ENCODE measurements at places on chromosomes 4 and X.

DNA sequence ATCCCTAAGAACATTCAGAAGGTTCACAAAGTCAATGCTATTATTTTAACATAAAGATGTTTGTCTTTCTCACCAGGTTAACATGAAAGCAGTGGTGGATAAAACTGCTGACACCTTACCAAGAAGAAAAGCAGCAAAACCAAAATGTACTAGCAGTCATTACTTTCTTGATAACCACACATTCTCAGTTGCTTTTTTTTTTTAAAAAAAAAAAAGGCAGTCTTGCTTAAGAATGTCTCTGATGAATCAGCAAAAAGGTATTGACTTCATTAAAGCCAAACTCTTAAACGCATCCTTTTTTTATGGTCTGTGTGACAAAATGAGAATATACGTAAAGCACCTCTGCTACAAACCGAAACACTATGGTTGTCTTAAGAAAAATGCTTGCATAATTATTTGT, 31.9 kb downstream of the CDKL2 start:
- no peak for DNase-seq

DNA sequence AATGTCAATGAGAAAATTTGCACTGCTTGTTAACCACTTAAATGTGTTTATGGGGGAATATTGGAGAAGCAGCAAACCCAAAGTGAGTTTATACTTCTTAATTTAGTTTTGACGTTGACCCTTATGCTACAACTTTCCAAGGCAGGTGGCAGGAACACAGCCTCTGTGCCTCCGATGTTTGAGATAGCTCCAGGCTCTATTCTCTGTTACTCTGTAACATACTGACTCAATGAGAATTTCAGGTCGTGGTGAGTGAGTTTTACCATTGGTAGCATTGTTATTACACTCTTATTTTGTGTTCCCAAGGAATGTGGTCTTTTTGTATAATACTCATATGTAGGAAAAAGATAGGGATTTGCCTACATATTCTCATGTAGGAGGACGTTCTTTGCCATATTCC, 210.7 kb downstream of the BMPR1B start:
- DNase-seq: no peak

DNA sequence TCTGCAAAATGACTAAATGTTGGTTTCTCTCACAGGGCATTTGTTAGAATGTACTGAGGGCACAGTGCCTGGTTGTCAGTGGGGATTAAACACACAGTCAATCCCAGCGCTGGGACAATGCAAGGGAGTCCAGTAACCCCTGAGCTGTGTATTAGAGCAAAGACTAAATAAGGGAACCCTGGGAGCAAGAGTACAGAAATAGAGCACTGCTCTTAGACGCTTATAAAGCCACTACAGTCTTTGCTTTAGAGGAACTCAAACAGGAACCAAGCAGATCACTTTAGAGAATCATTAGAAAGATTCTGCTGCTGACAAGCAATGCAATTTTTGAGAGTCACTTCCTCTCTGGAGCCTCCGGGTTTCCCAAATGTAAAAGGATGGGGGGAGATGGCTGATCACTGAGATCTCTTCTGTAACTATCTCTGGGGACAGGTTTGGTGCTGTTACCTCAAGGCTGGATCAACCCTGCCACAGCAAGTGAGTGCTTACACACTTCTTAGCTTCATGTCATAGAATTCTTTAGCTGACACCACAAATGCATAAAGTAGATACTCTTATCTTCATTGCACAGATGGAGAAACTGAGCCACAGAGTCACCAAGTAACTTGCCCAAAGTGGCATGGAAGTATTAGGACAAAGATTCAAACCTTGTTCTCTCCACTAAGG, 137.8 kb upstream of the CPEB2 start:
- DNase-seq: no peak

- DNase-seq: no peak
These were observed 62.1 kb downstream of the CC2D2A start for GRCh38 chr4:15531792-15532191.

GRCh38 chrX:30821116-30821515, 67.9 kb downstream of the TAB3 start:
- DNase-seq: no peak

DNA sequence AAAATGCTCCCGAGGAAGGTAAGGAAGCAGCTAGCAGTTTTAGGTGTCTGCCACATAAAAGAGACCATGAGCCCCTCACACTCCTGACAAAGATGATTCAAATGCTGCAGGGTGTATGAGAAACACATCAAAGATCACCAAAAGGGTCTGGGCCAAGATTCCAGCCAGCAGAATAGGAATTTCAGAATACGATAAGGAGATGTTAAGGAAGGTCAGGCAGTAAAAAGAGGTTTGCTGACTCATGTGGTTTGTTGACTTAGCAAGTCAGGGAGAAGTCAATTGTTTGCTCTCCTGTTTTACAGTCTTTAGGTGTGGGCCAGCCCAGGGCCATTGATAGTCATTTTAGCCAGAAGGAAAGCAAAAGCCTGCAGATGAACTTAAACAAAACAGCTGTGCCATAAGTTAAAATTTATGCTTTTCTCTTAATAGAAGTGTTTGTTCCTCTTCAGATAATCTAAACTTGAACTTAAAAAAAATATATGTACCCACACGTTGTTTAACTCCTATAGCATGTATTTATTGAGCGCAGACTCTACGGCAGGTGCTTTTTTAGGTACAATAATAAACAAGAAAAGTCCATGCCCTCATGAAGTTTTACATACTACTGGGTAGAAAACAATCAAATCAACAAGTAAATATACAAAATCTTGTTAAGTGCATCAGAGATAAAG, 115.6 kb downstream of the CAMK2D start:
- peak; percentile 94 for DNase-seq

DNA sequence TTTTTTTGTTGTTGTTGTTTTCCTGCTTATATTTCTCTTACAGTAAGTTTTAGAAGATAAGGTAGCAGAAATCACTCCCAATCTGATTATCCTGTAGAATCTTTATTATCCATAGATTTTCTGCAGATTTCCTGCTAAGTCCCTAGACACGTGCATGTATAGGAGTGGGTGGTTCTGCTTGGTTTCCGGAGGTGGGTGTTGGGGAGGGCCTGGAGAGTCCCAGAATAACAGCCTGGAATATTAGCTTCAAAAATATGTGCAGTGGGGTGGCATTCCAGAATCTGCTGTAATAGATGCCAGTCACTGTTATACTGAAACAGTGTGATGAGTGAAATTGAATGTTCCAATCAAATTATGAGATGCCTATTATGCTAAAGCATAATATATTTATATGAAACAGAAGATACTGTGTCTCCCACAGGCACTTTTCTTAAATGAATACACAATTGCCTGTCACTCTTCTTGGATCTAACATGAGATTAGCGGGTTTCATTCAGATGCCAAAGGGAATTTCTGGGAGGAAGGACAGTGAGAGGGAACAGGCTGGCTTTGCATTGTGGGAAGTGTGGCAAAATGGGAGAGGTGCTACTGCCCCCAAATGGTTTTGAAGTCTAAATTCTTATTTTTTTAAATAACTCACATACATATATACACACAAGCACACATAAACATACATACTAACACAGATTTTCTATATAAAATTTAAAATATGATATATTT, 37.6 kb downstream of the C4orf50 start:
- DNase-seq: no peak

DNA sequence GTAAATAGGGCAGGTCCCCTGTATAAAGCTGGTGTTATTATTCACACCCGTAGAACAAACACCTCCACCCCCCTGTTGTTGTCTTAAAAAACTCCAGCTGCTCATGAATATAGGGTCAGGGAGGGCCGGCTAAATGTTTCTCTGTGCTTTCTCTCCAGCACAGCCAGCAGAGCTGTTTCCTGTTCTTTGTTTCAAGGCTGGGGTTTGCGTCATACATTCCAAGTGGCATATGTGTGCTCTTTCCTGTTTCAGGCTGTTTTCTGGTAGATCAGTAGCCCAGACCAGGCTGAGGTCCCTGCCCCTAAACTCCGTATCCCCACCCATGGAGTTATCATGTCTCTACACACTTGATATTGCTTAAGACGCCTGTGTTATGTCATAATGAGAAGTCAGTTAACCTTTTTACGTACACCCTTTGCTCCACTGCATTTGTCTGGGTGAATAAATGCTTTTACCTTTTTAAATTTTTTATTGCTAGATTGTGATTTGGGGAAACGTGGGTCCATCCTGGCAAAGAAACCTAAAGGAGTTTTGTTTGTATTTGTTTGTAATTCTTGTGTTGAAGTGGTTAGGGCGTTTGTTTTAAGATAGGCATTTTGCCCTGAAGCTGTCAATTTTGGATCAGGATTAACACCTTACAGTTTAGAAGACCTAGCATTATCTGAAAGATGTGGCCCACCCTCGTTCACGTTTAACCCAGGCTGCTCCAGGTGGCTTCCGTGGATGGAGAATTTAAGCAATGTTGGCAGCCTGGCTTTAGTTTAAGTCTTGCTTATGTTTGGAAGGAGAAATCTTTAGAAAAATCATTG, 3.3 kb downstream of the KLF3 start:
- DNase-seq: peak; percentile 97

DNA sequence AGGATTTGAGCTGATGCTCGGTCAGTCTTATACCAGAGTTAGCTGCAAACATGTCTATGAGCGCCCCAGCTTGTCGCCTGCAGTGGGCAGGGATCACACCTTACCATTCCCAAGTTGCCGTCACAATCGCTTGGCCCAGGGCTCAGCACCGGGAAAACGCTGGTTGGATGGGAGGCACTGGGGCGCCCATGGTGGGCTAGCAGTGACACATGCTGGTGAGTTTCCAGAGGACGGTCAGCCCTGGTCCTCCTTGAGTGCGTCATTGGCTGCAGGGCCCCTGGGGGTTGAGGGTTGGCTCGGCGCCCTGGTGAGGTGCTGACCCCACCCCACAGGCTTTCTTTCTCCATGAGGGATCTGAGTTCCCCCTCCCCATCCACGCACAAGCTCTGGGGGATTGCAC, 50.4 kb downstream of the SORCS2 start:
- DNase-seq: no peak

DNA sequence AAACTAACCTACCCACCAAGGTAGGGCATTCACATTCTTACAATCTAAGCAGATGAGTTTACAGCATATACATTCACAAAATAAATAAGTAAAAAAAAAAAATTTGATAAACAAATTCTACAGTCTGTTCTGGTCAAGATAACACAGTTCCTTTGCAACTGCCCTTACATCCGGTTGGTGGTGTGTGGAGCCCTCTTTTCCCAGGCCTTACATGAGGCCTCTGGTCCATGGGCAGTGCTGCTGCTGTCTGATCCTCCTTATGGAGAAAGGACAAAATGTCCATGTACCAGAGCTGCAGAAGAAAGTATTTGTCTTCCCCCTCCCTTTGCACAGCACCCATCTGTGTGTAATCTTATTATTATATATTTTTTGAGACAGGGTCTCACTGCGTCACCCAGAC, 2.2 kb upstream of the SEPTIN11 start:
- DNase-seq: no peak

GRCh38 chr4:165203541-165204461, 3.6 kb upstream of the KLHL2 start:
- DNase-seq: no peak

- DNase-seq: no peak
These were observed 275.5 kb downstream of the CFAP299 start for GRCh38 chr4:80610845-80611677.

DNA sequence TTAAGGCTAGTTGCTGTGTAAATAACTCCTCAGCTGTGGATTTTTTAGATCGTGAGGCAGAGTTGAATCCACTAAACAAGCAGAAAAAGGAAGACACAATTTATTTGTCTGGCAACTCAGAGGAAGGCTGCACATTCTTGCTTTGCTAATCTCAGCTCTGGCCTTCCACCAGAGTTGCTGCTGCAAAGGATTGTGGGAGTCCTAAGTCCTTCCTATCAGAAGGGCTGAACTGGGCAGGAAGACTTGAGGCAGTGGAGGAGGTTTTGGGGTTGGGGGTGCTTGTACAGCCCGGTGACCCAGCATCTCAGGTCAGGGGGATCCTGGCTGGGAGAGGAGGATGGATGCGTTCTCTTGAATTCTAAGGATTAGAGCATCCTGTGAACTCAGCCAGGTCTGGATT, 11.0 kb upstream of the VSIG1 start:
- no peak for DNase-seq

GRCh38 chr4:150219841-150220240, 141.6 kb downstream of the DCLK2 start:
- DNase-seq: no peak

DNA sequence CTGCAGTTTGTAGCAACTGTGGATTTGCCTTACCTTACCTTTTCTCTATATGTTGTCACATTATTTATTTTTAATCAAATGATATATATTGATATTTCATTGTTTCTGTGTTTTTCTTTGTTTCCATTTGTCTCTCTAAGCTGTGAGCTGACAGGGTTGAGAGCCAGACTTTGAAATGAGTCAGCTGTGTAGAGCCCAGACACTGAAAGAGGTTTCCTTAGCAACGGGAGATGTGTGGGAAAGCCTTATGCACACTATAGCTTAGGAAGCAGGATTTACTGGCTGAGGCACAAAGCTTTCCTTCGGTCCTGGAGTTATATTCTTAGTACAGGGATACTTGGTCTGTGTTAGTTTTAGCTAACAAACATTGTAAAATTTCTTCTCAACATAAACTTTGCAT, 192.2 kb downstream of the FGF13 start:
- no peak for DNase-seq

DNA sequence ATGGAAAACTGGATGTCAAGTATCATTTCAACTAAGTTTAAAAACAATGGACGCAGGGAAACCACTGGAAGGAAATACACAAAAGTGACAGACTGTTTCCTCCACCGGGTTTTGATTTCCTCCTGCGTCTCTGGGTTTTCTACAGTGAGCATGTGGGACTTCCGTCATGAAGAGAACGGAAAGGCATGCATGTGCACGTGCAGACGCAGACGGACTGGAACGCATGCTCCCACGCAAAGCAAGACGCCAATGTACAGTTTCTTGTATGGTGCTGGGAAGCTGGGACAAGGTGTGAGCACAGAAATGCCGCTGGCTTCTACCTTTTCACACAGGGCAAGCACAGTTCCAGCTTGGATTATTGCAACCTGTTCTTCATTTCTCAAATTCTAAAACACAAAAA, 30.3 kb upstream of the C4orf50 start:
- no peak for DNase-seq

- DNase-seq: no peak
These were observed 1142.2 kb downstream of the ADGRL3 start for GRCh38 chr4:62342346-62342745.

DNA sequence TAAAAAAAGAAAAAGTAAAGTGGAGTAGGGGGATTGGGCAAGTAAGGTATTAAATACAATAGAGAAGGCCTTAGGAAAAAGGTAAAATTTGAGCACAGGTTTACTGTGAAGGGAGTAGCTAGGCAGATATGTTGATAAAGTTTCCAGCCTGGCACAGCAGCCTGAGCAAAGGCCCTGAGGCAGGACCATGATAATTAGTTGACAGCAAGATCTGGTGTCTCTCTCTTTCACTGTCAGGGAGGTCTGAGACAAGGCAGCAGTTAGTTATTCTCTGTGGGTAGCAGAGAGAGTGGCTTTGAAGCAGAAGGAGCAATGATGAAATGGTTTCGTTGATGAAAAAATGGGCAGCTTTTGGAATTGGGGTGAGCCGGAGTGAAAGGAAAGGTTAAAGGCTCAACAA, 119.5 kb downstream of the KDR start:
- no peak for DNase-seq

GRCh38 chr4:44438687-44439086, 9.9 kb downstream of the KCTD8 start:
- no peak for DNase-seq
